Uterus (tissue), 4 donors: ENCODE measurements at places on chromosomes 16 and 17. TPM values are rescaled to one million over a fixed set of nuclear protein-coding genes. Genes with fewer than 3 reads are reported as not detected.

DNA sequence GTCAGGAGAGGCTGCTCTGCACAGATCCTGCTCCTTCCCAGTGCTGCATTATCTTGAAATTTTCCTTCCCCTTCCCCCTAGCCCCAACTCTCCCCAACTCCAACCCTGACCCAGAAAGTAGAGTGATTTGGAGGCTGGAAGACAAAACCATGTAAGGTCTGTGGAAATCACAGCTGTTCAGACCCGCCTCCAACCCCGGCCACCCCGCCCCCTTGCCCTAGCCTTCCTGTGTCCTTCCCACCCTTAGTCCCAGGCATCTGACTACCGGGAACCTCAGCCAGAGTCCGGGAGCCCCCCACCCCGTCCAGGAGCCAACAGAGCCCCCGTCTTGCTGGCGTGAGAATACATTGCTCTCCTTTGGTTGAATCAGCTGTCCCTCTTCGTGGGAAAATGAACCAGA is at the start of gene AOC3:
Gene AOC3, plus strand, starts transcription at position 246 of the 400 bp plus-strand sequence. Its CDS starts 145 bp downstream, at position 391.
- DNase-seq: peak; percentile 67
- peak within 1 kb of the TSS; percentile 77 for H3K27ac ChIP-seq
- no peaks in the 10 kb centered on the region for H3K27me3 ChIP-seq

The STX1B gene
- 0.88 TPM for total RNA-seq

The GDPD3 gene
- 1.4 TPM for total RNA-seq

DNA sequence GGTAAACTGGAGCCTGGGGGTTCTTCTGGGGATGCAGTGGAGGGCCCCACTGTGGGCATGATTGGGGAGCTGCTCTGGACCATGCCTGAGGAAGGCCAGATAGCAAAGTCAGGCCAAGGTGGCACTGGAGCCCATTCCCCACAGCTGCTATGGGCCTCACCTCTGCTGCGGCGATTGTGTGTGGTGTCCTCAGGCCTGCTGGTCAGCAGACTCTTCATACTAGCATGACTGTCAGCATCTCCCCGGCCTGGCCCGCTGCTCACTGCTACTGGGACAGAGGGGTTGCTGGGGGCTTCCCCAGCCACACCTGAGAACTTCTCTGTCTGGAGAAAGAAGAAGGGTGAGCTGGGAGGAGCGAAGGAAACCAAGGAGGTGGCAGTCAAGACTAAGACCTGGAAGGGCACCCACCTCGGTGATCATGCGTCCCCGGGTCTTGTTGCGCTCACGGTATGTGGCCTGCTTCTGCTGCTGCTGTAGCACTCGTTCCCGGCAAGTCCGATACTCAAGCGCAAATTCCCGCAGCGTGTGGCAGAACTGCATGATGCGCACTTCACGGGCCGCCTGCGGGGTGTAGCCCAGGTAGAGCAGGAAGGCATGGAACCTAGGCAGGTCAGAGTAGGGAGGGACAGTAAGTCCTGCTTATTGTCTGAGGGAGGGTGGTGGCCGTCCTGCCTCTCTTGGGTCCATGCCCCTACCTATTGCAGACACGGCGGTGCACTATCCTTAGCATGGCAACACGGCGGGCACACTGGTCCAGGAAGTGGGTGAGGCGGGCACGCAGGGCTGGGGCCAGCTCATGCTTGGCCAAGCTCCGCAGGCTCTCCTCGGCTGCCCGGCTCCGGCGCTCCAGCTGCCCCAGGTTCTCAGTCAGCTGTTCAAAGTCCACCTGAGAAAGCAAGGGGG is 3.2 kb downstream of the TMEM208 start:
- no peak overlapping the region for H3K4me3 ChIP-seq
- no peak for DNase-seq
- peaks cover 12% of the 10 kb centered on the region for H3K4me1 ChIP-seq
- no peaks in the 10 kb centered on the region for H3K27me3 ChIP-seq
- no peaks in the 10 kb centered on the region for H3K36me3 ChIP-seq

- H3K4me1 ChIP-seq: peaks cover 9% of the 10 kb centered on the region
- peak; percentile 89 for DNase-seq
- peak within 1 kb of the TSS; percentile 91 for H3K27ac ChIP-seq
- H3K27me3 ChIP-seq: no peaks in the 10 kb centered on the region
- H3K4me3 ChIP-seq: peak within 1 kb of the TSS; percentile 74
Observed at GRCh38 chr17:4986951-4987766, at the start of gene CAMTA2. Gene CAMTA2 (minus strand): TSS chr17:4987675. CDS start chr17:4986222, 1,453 bp downstream.
